ENCODE measurements at places on chromosomes 6 and 20.

DNA sequence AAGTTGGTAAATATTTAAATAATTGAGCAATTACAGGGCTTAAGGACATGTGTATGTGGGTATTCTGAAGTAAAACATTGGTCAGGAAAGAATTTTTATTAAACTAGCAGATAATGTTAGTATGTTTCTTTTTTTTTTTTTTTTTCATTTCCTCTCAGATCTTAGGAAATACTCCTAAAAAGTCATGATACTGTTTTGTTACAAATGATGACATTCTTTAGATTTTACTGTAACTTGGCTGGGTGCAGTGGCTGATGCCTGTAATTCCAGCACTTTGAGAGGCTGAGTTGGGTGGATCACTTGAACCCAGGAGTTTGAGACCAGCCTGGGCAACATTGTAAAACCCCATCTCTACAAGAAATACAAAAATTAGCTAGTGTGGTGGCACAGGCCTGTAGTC, 41.5 kb downstream of the CDC40 start:
- no peak for DNase-seq

DNA sequence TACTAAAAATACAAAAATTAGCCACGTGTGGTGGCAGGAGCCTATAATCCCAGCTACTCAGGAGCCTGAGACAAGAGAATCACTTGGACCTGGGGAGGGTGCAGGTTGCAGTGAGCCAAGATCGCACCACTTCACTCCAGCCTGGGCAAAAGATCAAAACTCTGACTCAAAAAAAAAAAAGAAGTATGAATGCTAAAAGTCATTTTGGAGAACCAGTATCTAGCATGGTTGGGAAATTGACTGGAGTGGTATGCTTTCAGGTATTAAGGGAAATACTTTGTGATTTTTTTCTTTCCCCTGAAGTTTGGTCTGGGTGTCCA, 30.1 kb downstream of the PCMT1 start:
- no peak for DNase-seq

DNA sequence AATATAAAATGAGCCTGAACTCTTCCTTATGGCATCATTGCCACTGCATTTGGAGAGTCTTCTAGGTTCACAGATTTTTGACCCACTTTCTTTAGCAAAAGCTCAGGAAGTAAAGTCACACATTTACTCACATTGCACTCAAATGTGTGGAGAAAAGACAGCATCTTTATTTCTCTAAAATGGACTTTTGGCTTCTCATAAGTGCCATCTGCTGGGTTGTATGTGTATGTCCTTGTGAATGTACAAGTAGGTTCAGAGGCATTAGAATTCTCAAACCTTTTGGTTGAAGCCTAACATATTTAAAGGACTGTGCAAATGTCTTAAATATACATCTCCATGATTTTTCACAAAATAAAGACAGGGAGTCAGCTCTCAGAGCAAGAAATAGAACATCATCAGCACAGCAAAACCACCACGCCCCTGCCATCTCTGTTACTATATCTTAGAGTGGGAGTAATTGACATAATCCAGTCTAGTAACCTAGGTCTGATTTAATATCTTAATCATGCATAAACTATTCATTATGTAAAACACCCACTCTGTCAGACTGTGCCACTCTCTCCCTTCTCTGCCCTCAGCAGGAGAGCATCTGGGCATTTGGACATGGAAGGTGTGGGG, 42.2 kb upstream of the SPTLC3 start:
- DNase-seq, result no peak

GRCh38 chr6:124132256-124132655, 328.6 kb downstream of the NKAIN2 start:
- no peak for DNase-seq

GRCh38 chr6:107832151-107833056, 8.3 kb upstream of the SCML4 start:
- no peak for DNase-seq
